ENCODE measurements at places on chromosomes 12 and 14.

DNA sequence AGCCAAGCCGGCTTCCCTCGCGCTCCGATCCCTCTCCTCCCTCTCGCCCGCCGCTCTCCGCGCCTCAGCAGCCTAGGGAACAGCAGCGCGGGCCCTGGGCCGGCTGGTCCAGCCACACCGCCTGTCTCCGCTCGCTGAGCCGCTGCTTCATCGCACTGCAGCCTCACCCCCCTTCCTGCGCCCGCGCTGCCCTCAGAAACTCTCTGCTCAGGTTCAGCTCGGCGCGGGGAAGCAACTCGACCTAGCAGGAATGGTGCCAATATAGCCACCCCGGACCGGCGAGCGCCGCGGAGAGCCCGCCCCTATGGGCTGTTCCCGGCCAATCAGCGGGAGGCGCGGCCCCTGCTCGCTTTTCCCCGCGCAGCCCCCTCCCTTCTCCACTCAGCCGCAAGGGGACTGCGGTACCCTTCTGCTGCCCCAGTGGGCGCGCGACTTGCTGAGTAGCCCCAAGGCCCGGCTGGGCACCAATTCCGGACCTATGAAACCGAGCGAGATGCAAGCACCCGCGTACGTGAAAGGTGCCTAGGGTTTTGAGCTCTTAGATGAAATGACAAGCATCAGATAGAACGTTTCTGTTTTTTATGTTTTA lies at the start of gene ADAMTS20:
Gene ADAMTS20, minus strand, starts transcription at position 233 of the 589 bp plus-strand sequence. CDS start 282 bp downstream, outside the sequence.
- DNase-seq, result no peak

DNA sequence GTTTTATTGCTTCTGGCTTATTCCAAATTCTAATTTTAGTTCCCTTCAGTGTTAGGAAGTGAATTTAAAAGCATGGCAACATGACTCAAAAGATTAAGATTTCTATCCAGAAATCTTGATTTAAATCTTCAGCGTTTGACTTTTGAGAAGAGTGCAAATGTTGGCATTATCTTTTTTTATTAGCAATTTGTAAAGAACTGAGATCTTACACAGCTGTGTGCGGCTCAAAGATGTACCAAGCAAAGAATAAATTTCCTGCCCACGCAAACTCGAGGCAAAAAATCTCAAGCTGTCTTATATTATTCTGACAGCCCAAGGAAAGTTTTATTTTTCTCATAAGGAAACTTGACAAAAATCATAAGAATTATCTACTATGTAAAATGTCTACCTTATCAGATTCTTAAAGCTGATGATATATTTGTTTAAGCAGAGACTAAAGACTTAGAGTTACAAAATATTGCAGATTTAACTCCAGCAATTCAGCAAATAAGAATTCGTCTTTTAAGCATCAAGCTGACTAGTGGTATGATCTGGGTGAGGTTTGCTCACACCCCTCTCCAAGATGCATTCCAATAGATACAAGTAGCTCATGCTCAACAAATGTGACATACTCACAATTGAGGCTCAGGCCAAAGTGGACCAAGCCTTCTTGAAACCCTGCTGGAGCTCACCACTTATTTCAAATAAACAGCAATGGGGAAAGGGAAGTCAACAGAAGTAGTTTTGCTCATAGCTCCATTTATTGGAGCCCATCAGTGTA lies 47.4 kb upstream of the POC1B start:
- DNase-seq, result no peak

GRCh38 chr12:23686095-23686494 lies 263.4 kb downstream of the SOX5 start:
- no peak for DNase-seq

DNA sequence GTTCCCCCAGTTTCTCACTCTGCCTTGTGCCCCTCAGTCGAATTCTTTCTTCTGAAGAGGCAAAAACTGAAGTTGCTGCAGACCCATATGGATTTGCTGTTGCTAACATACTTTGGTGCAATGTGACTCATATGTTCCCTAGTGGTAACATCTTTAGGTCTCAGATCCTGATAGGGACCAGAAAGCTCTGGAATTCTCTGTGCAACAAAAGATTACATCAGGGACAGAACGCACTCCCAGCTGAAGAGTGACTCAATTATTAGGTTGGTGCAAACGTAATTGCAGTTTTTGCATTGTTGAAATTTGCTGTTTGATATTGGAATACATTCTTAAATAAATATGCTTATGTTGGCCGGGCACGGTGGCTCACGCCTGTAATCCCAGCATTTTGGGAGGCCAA lies 8.2 kb upstream of the DHRS2 start:
- DNase-seq, result no peak

GRCh38 chr12:90953956-90954421 lies 987 bp downstream of the CCER1 start:
- DNase-seq, result no peak

GRCh38 chr12:26870491-26871419 lies 37.8 kb upstream of the ITPR2 start:
- DNase-seq, result no peak

GRCh38 chr12:93502802-93503623 lies 35.7 kb downstream of the MRPL42 start:
- DNase-seq, result peak; percentile 50

GRCh38 chr14:68293404-68293803 lies 473.8 kb downstream of the RAD51B start:
- no peak for DNase-seq

DNA sequence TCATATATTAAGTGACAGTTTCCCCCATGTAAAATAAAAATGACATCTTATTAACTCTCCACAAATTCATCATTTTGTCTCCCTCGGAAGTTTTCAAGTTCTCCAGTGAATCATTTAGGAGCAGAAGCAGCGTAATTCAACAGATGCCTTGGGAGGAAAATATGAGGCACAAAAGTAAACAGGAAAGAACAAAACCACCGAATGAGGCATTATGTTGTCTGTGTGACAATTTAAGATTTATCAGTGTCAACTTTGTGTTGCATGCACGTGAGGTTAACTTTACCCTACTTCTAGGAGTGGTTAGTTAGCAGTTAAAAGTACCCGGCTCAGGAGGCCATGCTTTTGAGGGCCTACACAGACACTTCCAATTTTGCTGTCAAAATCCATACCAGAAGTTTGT lies 258.6 kb downstream of the IPO8 start:
- no peak for DNase-seq

- no peak for DNase-seq
Observed at GRCh38 chr12:116859079-116859478, 22.2 kb downstream of the HRK start.
